NCI-H1105 treated with DMSO at 0.1 percent for 48 hours (cell line): ENCODE measurements at places on chromosomes 7 and 10.
A peak's percentile ranks its signal among the peaks of the same experiment; 100 is the strongest.

- DNase-seq = no peak
Observed at GRCh38 chr10:93385345-93385744, 96.8 kb downstream of the MYOF start.

DNA sequence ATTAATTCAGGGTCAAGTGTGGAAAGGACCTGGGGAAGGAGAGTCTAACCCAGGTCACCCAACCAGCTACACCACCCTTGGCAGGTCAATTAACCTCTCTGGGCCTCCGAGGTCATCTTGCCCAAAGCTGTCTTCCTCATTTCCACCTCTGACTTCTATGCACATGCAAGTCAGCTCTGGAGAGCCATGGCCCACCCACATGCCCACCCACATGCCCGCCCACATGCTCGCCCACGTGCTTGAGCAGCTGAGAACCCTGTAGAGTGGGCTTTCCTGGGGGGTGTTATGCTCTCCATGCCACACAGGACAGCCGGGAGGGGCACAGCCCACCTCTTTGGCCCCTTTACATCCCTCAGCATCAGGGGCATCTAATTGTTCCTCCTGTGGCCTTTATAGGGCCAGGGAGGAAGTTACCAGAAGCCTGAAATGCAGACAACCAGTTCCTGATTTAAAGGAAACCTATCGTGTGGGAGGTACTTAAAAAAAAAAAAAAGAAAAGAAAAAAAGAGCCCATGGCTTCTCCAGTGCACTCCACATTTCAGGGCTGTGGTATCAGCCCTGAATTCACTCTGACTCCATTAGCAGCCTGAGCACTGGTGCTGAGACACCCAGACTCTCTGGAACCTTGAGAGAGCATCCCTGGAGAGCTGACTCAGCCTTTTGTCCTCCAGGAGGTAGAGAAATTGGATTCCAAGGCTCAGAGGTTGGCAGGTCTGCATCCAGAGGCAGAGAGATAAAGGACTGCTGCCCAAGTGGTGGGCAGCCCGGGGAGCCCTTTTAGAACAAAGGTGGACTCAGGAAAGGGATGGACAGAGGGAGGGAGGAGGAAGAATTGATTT is 176.2 kb upstream of the ZMIZ1 start:
- no peak for DNase-seq

- peak; percentile 8 for DNase-seq
Observed at GRCh38 chr10:104077663-104078151, 8.0 kb downstream of the COL17A1 start.

DNA sequence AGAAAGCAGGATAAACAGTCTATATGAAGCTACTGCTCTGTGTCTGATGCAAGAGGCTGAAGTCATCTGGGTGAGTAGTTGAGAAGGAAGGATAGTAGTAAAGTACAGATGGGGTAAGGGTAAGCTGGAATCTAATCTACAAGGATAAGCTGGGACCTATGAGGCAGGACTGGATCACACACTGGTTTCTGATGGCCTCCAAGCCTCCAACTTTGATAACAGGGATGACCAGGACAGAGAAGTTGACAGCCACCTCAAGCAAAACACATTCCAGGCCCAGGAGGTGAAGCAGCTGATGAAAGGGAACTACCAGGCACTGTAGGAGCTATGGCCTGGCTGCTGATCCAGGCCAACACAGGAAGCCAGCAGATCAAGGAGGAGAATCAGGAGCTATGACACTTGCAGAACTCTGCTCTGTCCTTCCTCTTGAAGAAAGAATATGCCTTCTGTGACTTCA is 278.1 kb upstream of the TMEM229A start:
- DNase-seq = no peak

DNA sequence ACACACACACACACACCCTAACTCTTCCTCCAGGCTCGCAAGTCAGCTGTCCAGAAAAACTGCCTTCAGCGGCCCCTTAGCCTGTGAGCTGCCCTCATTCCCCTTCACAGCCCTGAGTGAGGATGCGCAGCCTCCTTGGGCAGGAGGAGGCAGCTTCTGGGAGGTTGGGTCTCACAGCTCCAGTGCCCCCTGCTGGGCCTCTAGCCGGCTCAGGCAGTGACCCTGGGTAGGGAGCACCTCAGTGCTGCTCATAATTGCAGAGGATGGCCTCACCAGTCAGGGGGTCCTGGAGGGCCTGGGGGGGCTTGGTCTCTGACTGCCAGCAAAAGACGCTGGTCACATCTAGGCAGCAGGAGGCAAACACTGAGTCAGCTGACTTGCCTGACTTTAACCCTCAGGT is 43.7 kb downstream of the ZNF273 start:
- peak; percentile 30 for DNase-seq

DNA sequence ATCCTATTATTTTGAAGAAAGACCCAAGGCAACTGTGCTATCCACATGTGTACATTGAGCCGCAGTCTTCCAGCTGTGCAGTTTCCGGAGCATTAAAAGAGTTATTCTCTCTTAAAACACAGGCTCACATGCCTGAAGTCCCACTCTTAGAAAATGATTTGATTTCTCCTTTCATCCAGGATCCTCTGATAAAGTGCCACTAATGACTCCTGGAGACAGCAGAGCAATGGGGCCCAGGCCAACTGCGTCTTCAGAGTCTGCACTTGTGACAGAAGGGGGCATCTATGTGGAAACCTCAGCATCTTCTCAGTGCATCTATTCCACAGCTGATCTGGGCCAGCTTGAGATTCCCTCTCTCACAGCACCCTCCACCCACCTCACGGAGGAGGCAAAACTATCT is 482.1 kb upstream of the AKR1E2 start:
- no peak for DNase-seq

- no peak for DNase-seq
Observed at GRCh38 chr7:35261476-35262285, 7.8 kb upstream of the TBX20 start.

- DNase-seq = peak; percentile 75
Observed at GRCh38 chr7:50782375-50783208, at the start of gene GRB10. GRB10 (minus strand) TSS chr7:50782896; CDS start chr7:50732322, 50,574 bp downstream.

DNA sequence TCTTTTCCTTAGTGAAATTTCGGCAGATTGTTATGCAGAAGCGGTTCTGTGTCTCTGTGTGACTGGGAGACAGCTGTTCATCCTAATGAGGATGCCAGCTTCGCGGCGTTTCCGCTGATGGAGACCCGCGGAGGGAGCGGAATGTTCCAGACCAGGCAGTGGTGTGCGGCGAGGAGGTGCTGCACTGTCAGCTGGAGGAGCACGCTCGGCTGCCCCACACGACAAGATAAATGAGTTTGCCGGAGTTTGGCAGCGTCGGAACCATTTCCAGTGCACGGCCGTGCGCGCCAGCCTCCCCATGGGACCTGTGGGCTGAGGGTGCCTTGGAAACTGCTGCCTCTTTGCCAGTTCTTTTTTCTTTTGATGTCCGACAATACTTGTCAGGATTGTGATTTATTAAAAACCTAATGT is 64.6 kb downstream of the WDR37 start:
- DNase-seq = no peak

DNA sequence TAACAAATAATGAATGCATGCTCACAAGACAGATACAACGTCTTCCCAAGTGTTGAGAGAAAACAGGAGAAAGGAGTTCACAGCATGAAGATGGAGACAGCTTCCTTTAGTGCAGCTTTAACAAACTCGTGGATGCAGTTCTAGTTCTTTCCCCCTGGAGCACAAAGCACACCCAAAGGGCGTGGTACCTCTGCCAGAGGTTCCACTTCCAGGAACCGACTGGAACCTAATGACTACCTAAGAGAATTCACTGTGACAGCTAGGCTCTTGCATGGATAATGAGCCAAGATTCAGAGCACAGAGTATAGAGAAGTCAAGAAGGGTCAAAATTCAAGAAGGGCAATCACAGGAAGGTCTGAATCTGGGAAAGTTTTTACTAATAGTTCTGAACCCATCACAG is 673.2 kb downstream of the XPNPEP1 start:
- no peak for DNase-seq

DNA sequence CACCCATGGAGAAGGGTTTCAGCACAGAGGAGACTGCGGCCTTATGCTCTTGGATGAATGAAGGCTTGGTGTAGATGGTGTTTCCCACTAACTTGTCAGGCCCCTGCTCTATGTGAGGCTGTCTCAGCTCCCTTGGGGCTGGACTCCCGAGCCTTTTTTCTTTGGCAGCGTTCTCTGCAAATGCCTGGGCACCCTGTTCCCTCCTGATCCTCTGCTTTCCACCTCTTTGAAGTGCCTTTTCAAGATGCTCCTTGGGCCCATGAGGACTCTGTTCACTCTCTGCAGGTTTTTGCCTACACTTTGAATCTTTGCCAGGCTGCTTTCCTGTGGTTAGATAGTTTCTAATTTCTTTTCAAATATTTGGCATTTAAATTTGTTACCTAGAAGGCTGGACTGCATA is 6.8 kb upstream of the ACBD5 start:
- DNase-seq = no peak

- DNase-seq = no peak
Observed at GRCh38 chr7:132065193-132065988, 509.0 kb upstream of the PODXL start.

GRCh38 chr10:102322914-102323313 is 72.6 kb upstream of the NFKB2 start:
- no peak for DNase-seq

DNA sequence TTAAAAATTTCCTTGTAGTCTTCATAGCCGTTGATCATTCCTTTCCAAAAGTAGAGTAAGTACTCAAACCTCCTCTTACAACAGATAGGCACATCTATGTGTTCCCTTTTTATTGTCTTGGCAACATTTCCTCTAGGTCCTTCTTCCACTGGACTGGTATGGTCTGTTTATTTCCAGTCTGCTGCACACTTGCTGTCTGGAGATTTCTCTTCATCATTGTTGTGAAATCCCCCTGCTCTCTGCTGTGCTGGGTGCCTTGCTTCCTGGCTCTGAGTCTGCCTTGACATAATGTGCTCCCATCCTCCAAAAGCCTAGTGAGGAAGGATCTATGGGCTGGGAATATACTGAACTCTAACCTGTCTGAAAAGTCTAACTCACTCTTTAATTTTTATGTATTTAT is 545.3 kb upstream of the VSTM2A start:
- DNase-seq = no peak

GRCh38 chr10:112981553-112981952 is 31.5 kb downstream of the TCF7L2 start:
- no peak for DNase-seq

GRCh38 chr7:85052056-85052737 is 134.7 kb downstream of the SEMA3D start:
- DNase-seq = no peak

DNA sequence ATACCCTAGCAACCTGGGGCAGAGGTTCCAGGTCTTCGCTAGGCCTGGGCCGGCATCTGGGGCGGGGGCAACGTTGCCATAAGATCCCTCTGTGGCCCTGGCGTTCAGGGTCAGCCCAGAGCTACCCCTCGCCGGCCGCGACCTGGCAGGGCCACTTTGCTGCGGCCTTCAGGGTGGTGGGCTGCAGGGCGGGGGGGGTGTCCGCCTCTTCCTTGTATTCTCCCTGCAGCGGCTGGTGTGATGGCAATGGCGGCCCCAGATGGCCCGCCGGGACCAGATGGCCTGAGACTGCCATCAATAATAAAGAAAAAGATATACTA is 539.2 kb upstream of the POT1 start:
- no peak for DNase-seq

DNA sequence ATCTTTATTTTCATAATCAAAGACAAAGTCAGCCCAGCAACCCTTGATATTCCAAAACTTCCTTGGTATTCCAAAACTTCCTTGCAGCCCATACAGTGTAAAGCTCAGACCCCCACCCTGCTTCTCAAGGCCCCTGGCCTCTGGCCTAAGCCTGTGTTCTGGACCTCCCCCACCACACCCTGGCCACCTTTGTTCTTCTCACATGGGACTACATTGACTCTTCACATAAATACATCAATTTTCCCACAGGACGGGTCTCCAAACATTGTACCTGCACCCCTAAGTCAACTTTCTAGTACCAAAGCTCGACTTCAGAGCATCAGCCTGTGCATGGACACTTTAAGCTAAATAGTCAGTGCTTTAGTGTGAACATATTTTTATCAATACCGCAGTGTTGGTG is 40.7 kb downstream of the DRGX start:
- no peak for DNase-seq

DNA sequence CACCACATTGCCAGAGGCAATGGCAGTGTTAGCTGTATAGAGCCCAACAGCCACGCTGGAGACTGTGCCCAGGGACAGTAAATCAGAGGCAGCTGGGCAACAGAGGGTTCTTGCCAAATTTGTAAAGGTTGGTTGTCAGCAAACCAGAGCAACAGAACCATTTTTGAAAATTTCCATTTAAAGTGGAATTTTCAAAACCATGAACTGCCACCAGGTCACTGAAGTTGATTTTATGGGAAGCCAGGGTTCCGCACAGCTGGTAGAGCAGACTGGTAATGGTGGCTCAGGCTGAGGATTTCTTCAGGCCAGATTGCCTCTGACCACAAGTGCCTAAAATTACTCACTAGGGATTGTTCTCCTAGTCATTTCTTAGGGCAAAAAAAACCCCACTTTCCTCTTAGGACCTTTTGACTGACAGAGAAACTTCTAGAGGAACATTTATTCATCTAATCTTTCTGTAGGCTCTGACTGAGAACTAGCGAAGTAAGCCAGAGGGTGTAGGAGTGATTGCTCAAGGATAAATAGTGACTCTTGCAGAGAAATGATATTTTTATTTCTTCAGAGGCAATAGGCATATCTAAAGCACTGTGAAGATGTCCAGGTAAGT is 342.4 kb downstream of the BBS9 start:
- DNase-seq = no peak

DNA sequence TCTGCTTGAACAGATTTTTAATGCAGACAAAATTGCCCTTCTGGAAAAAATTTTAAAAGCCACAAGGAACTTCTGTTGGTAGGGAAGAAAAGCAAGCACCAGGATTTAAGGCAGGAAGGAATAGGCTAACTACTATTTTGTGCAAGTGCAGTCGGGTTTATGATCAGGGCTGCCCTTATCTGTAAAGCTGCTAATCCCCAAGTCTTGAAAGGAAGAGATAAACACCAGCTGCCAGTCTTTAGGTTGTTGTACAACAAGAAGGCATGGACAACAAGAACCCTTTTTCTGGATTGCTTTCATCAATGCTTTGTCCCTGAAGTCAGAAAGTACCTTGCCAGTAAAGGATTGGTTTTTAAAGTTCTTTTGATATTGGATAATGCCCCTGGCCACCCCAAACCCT is 40.7 kb downstream of the RALA start:
- DNase-seq = no peak

- DNase-seq = peak; percentile 60
Observed at GRCh38 chr7:5635461-5636445, 145.7 kb downstream of the RNF216 start.
